ENCODE measurements at places on chromosomes 13 and 19. TPM values are rescaled to one million over a fixed set of nuclear protein-coding genes. Genes with fewer than 3 reads are reported as not detected.

Gene ZNF491
- 2.3 TPM for total RNA-seq

Gene SETDB2
- 21.1 TPM for total RNA-seq

Gene PDX1
- not detected for total RNA-seq

Gene ZNF547
- total RNA-seq = 3.4 TPM

Gene ZNF667
- total RNA-seq = 1.4 TPM

Gene ZNF444
- 38.7 TPM for total RNA-seq

Gene CRB3
- total RNA-seq = 36.3 TPM

Gene ZNF99
- total RNA-seq = 0.06 TPM

Gene ARHGAP33
- 13.1 TPM for total RNA-seq

Gene CGB3
- total RNA-seq = not detected
